ENCODE measurements at places on chromosomes 3 and 15.

DNA sequence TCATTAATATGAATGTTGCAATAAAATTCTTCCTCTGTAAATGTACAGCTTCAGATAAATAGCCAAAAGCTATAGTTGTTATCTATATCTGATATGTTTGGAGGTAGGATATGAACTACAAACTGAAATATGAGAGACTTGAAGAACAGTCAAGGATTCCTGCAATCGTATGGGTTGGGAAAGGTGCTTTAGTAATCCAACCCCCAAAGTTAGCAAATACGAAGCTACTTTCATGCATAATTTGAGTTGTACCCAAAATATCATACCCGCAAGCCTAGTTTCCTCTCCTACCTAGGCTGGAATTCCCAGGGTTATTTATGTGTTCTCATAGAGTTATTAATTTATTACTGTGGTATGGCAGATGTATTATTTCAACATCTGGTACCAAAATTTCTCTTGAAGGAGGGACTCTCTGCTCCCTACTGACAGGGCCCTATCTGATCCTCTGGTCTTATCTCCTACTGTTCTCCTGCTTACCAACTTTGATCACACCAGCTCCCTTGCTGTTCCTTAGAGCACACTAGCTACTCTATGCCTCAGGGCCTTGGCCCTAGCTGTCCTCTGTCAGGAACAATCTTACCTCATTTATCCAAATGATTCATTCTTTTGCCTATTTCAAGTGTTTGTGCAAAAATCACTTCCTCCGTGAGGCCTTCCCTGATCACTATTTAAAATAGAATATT, 140.4 kb upstream of the CCDC54 start:
- DNase-seq: no peak

- DNase-seq: no peak
These were observed 46.1 kb downstream of the PIK3R4 start for GRCh38 chr3:130700541-130700940.

- DNase-seq: no peak
These were observed 231.8 kb upstream of the TBL1XR1 start for GRCh38 chr3:177429079-177429478.

DNA sequence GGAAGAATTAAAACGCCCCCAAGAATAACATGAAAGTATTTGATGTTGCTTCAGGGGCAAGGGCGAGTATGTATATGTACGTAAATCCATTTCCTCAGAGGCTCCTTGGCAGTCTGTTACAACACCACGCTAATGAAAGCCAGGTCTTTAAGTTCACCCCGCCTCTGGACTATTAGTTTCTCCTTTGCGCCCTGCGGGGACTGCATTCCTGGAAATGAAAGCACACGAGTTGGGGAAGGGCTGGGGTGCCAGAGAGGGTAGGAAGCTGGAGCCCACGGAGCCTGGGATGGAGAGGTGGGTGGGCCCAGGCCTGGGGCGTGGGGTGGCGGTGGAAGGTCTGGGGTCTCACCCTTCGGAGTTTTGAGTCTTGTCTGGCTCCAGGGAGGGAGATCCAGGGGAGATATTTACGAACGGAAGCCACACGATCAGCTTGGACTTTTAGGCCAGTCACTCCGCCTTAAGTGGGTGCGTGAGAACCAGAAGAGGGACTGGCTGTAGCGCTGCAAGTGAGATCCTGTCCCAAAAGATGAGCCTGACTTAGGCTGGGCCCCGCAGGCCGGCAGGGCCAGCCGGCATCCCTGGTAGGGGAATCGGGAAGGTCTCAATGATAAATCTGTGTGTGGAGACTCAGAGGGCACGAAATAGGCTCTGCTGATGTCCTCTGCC, 1.6 kb upstream of the PLCL2 start:
- DNase-seq: no peak

DNA sequence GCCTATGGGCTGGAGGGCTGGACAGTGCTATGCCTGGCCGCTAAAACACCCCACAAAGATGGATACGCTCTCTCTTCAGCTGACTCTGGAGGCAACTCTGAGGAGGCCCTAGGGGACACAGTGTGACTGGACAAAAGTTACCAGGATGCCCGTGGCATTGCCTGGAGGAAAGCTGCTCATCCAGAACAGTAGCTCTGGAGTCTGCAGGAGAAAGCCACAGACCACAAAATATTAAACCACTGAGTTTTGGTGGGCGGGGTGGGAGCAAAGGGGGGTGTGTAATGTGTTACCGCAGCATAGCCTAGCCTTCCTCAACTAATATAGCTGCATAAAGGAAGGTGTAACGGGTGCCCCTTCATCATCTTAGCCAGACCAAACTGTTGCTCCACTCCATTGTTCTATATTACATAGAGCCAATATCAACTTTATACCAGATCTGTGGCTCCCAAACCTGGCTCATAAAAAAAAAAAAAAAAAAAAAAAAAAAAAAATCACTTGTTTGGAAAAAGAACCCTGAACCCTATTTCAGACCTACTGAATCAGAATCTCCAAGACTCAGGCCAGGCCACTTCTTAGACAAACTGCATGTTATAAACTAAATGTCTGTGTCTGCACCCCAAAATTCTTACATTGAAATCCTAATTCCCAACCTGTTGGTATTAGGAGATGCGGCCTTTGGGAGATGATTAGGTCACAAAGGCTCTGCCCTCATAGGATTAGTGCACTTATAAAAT, 132.6 kb downstream of the TNIK start:
- no peak for DNase-seq

GRCh38 chr15:81013396-81013929, 12.7 kb downstream of the TLNRD1 start:
- no peak for DNase-seq

Measured in retina (tissue), 1 donor.